GM23248 (cell line): ENCODE measurements at places on chromosomes 5 and 9. TPM values are rescaled to one million over a fixed set of nuclear protein-coding genes. Genes with fewer than 3 reads are reported as not detected.

CTNND2 gene
- total RNA-seq: not detected in 2 replicates

CRHBP gene
- total RNA-seq: not detected in 2 replicates

C5orf58 gene
- not detected in 2 replicates for total RNA-seq

STING1 gene
- 75.0 and 87.8 TPM in 2 replicates for total RNA-seq

SAXO1 gene
- not detected in 2 replicates for total RNA-seq

TOR1B gene
- 47.6 and 55.1 TPM in 2 replicates for total RNA-seq

TNFSF8 gene
- total RNA-seq: not detected in 2 replicates

PCDHGB7 gene
- total RNA-seq: 14.2 and 14.8 TPM in 2 replicates
